ENCODE measurements at places on chromosomes 12 and 14.

DNA sequence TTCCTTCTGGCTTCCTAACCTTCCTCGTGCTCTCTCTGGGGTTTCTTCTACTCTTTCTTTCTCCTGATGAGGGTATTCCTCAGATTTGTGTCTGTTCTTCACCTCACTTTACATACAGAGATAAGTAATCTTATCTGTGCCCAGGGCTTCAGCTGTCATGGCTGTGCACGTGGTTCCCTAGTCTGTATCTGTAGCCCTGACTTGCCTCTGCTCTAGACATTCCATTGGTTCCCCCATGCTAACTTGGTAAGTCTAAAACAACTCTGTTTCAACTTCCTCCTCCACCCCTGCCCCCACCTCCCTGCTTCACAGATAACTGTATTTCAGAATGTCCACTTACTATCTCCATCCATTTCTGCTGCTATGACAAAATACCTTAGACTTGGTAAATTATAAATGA is 10.8 kb downstream of the DIP2B start:
- DNase-seq = no peak

DNA sequence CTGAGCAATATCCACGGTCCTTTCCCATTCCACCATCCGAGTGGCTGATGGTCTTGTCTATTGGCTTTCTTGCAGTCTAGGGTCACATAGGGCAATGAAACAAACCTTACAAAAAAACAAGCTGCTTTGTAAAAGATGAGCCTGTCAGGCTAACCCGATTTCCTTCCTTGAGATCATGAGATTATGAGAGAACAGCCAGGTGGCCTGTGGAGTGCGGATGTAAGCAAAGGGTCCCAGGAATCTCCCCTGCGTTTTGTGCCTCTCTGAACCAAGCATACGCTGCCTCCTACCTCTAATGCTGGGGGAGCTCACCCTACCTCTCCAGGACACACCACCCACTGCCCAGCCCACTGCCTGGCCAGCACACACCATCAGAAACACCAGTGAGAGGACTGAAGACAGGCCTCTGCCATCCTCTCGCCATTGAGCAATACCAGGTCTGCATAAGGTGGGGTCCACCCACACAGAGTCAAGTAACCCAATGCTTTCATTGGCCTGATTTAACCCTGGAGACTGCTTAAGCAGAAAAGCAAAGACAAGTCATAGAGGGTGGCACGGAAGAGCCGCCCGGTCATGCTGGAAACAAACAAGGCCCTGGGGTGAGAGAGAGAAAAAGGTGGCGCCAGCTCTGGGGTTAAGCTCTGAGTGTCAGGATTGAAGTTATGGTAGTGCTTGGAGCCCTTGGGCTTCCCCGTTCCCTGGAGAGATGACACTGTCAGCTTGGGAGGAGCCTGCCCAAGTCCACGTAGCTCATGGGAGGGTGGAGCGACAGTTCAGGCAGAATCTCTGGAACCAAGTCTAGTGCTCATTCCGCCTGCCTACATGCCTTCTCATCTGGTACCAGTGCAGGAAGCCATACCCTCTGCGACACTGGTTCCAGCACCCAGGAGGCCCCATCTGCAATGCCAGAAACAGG is 46.6 kb downstream of the CALM1 start:
- no peak for DNase-seq

DNA sequence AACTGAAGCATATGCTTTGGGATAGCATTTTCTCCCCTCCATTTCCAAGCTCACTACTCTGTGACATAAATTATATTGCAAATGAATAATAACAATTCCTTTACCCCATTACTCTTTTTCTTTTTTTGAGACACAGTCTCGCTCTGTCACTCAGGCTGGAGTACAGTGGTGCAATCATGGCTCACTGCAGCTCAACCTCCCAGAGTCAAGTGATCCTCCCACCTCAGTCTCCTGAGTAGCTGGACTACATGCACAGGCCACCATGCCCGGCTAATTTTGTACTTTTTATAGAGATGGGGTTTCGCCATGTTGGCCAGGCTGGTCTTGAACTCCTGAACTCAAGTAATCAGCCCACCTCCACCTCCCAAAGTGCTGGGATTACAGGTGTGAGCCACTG is 49.2 kb upstream of the GTF2A1 start:
- no peak for DNase-seq

GRCh38 chr14:103892247-103892646 is 36.0 kb upstream of the TDRD9 start:
- no peak for DNase-seq

DNA sequence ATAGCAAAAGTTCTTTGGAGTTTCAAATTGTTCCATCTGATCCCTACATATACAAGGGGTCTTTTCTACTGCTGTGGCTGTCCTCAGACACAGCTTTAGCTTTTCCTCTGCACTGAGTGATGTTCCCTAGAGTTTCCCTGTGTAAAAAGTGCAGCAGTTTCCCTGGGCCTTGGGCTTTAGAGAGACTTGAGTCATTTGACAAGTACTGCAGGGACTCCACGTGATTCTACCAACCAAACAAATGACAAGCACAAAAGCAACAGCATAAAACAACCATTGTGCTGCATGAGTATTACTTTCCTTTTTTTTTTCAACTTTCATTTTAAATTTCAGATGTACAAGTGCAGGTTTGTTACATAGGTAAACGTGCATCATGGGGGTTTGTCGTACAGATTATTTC is 272.8 kb downstream of the PDZRN4 start:
- DNase-seq = no peak

- no peak for DNase-seq
Observed at GRCh38 chr12:119613319-119613936, 19.9 kb downstream of the TMEM233 start.

Measured in activated CD8-positive, alpha-beta memory T cell treated with anti-CD3 and anti-CD28 coated beads for 1 hour (primary cell).